Pons (tissue), 1 donor: ENCODE measurements at places on chromosomes 11 and 22.
A peak's percentile ranks its signal among the peaks of the same experiment; 100 is the strongest.

GRCh38 chr22:22167791-22168189 lies 76.8 kb upstream of the VPREB1 start:
- DNase-seq: no peak

GRCh38 chr11:118410055-118410745 lies 8.8 kb downstream of the ATP5MG start:
- DNase-seq: no peak

- no peak for DNase-seq
Measured at GRCh38 chr11:45665206-45665932, at the start of gene CHST1. Gene CHST1, minus strand, starts transcription at chr11:45665622. Its CDS starts 14,699 bp downstream, at chr11:45650923.

GRCh38 chr11:58513747-58514367 lies 6.0 kb upstream of the OR5B21 start:
- peak; percentile 60 for DNase-seq

GRCh38 chr11:67371189-67371910 lies 2.0 kb downstream of the CLCF1 start:
- DNase-seq: no peak

GRCh38 chr11:48104568-48104924 lies 112.1 kb upstream of the OR4B1 start:
- DNase-seq: no peak

GRCh38 chr11:46710821-46711269 lies 8.2 kb upstream of the F2 start:
- DNase-seq: no peak

- no peak for DNase-seq
Measured at GRCh38 chr22:46810856-46811786, 48.7 kb downstream of the TBC1D22A start.

GRCh38 chr11:111069066-111069465 lies 176.5 kb upstream of the POU2AF2 start:
- no peak for DNase-seq

DNA sequence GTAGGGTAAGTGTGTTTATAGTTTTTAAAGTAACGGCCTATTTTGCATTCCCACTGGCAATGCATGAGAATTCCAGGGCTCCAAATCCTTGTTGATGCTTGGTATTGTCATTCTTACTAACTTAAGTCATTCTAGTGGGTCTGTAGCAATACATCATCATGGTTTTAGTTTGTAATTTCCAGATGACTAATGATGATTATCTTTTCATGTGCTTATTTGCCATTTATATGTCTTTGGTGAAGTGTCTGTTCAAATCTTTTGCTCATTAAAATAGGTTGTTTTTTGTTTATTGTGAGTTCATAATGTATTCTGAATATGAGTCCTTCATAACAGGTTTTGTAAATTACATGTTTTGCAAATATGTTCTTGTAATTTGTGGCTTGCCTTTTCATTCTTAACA lies 31.2 kb downstream of the MTMR3 start:
- DNase-seq: no peak

- no peak for DNase-seq
Measured at GRCh38 chr11:31957674-31958073, 133.2 kb upstream of the RCN1 start.

DNA sequence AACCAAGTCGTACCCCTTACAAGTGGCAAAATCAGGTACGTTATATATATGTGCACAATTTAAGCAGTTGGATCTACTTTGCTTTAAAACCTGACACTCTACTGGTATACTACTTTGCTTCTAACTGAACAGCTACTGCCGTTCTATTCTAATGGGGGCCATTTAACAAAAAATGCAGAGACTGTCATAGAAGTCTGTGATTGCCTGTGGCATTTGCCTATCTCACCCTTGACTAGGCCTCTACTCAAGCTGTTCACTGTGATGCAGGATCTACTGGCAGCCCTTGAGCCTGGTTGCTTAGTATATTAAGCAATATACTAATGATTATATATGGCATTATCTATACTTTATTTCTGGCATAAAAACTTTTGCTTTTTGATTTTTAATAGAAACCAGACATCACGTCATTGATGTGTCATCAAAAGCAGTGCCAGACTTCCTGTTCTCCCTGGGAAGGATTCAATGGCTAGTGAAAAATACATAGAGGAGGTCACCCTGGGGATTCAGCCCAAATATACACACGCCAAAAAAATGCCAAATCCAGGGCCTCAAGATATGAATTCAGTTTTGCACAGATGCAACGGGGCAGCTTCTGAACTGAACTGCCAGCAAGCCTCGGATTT lies 40.0 kb upstream of the FIBIN start:
- DNase-seq: no peak

DNA sequence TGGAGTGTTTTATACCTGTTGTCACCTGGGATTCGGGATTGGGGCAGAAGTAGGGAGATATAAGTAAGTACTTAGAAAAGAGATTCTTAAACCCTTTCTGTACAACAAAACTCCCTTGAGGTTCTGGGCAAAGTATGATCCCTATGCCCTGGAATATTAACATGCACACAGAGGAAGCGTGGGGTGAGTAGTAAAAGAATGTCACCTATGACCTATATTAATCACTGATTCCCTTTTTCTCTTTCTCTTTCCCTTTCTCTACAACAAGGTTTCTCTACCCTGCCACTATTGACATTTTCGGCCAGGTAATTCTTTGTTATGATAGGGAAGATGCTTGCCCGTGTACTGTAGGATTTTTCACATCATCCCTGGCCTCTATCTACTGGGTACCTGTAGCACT lies 209.7 kb upstream of the PLET1 start:
- DNase-seq: no peak

DNA sequence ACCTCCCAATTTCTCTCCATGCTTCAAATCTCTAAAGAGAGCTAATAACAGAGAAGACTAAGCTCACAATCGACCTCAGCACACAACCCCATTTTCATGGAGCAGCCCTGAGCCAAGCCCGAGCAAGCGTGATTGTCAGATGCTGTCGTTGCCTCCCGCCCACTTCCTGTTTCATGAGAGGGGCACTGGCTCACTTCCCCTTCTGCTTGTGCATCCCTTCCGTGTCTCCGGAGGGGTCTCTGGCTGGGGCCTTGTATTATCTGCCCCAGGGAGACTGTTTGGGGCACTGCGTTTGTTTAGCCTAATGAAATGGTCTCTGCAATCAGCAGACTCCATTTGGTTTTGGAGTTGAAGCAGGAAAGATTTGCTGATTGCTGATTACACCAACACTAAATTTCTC lies 181.3 kb upstream of the SEZ6L start:
- no peak for DNase-seq

DNA sequence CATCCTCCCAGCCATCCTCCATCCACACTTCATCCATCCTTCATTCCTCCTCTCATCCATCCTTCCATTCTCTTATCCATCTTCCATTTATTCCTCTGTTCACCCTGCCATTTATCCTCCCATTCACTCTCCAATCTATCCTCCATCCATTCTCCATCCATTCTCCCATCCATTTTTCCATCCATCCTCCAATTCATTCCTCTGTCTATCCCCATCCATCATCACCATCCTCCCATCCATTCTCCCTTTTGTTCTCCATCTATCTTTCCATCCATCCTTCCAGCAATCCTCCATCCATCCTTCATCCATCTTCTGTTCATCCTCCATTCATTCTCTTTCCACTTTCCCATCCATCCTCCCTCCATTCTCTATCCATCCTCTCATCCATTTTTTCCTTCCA lies 28.7 kb downstream of the IGLL1 start:
- DNase-seq: no peak

DNA sequence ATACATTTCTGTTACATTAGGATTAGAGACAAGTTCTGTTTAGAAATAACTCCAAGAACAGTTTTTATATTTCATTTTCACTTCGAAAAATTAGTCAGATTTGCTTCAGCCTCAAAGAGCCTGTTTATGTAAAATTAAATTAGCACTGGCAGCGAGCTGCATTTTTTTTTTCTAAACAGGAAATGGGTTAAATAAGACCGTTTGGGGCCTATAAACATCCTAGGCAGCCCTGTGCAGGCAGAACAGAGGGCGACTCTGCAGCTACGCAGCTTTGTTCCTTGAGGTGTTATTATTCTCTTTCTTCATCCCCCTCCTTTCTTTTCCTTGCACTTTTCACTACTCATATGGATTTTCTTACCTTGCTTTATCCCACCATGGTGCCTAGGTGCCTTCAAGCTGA lies 48.7 kb downstream of the CWC15 start:
- no peak for DNase-seq

GRCh38 chr11:13105237-13105844 lies 96.2 kb downstream of the RASSF10 start:
- DNase-seq: no peak
